ENCODE measurements at places on chromosomes 6 and 20. TPM values are rescaled to one million over a fixed set of nuclear protein-coding genes. Genes with fewer than 3 reads are reported as not detected.
A peak's percentile ranks its signal among the peaks of the same experiment; 100 is the strongest.

Gene EYA2
- not detected for total RNA-seq

Gene SLC22A2
- total RNA-seq, result not detected

Gene RFX6
- total RNA-seq, result not detected

Gene GJA10
- total RNA-seq, result not detected

GRCh38 chr20:19978511-19979210, 38.5 kb upstream of the NAA20 start:
- DNase-seq, result no peak

DNA sequence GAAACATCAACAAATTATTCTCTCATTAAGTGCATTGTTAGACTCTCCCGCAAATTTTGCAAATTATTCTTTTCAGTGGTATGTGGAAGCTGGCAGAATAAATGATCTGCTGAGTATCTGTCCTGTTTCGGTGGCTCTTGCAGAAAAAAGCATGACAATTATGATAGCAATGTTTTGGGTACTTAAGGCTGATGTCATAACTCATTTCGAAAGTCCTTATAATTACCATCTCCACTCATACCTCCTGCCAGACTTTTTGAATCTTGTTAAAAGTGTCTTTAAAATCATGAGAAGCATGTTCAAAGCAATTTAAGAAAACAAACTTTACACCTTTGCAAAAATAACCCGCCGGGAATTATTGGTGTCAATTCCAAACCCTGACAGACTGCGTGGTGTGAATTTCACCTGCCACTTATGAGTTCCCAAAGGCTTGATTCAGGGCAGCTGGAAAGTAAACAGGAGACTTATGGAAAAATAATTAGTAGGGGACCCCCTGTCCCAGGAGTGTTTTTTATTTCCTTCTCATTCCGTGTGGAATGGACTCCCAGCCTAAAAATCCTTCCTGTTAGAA, 87.6 kb upstream of the E2F3 start:
- no peak for DNase-seq

GRCh38 chr20:48563191-48563870, 264.5 kb downstream of the PREX1 start:
- no peak for DNase-seq

- no peak for DNase-seq
Measured at GRCh38 chr6:152636021-152636608, 1.0 kb downstream of the SYNE1 start.

GRCh38 chr20:48739395-48740291, 88.2 kb downstream of the PREX1 start:
- no peak for DNase-seq

DNA sequence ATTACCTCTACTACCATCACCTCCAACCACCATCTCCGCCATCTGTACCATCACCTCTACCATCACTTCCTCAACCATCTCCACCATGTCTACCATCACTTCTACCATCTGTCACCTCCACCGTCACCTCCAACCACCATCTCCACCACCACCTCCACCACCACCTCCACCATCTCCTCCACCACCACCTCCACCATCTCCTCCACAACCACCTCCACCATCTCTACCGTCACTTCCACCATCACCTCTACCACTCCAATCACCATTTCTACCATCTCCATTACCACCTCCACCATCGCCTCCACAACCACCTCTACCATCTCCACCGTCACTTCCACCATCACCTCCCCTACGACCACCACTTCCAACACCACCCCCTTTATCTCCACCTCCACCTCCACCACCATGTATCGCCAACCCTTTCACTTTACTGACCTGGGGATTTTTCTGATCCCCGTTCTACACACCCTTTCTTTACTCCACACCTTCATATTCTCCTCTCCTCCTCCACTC, 2.3 kb downstream of the IPCEF1 start:
- no peak for DNase-seq

DNA sequence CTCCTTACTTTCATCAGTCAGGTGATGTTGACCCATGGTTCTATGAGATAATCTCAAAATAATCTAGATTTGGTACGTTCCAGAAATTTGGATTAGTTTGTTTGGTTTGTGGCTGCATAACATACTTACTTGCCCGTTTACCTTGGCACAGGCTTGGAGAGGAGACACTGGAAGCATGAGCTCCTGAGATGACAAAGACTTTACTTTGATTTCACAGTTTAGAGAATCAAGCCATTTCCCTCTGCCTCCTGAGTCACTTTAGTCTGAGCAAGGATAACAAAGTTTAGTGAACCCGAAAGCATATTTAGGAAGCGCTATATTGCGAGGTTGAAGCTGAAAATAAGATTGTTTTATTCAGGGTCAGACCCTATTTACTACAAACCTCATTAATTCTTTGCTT, 643.4 kb downstream of the QKI start:
- DNase-seq, result no peak

GRCh38 chr20:7980332-7981046, 39.1 kb downstream of the TMX4 start:
- peak; percentile 15 for DNase-seq

- peak; percentile 78 for DNase-seq
Measured at GRCh38 chr6:49772285-49772684, 14.8 kb downstream of the PGK2 start.
